ENCODE measurements at places on chromosomes 3 and 15.

- DNase-seq = no peak
These were observed 5.5 kb downstream of the B4GALT4 start for GRCh38 chr3:119235151-119235550.

DNA sequence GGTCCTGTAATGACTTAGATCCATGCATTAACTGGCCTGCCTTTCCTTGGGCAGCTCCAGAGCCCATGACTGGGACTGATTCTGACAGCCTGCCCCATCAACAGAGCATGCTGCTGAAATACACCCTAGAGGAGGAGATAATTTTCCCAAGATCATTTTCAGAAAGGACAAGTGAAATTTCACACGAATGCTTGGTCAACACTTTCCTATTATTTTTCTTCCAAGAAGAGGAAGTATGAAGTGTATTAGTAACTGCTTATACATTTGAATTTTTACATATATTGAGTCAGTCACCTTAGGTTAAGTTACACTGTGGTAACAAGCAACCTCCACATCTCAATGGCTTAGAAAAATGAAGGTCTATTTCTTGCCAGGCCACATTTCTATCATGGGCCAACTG is 9.7 kb upstream of the NMNAT3 start:
- DNase-seq = no peak

- DNase-seq = no peak
These were observed 9.6 kb downstream of the CMC1 start for GRCh38 chr3:28250999-28251398.

- no peak for DNase-seq
These were observed 962.3 kb downstream of the EPHA3 start for GRCh38 chr3:90069748-90070147.

- no peak for DNase-seq
These were observed 15.4 kb downstream of the CCDC54 start for GRCh38 chr3:107392549-107393165.

DNA sequence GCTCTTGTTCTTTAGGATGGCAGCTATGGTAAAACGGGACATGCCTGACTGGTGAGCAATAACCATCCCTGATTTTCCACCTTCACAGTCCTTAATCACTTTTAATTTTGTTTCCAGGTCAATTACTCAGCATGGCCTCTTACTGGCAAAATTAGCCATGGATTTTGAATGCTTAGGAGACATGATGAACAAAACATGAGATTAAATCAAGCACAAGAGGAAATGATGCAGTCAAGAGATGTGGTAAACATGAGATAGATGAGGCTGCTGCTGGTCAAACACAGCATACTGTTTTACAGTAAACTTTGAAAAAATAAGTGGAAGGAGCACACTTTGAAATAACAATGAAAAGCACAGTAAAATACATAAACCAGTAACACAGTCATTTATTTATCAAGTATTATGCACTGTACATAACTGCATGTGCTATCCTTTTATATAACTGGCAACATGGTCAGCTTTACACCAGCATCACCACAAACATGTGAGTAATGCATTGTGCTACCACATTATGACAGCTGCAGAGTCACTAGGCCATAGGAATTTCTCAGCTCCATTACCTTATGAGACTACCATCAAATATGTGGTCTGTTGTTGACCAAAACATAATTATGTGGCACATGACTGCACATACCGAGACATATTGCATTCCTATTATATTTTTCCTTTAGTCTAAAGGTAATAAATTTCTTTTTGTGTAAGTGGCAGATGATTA is 30.1 kb upstream of the ZNF502 start:
- no peak for DNase-seq

GRCh38 chr3:143532091-143532490 is 316.2 kb downstream of the SLC9A9 start:
- DNase-seq = no peak

DNA sequence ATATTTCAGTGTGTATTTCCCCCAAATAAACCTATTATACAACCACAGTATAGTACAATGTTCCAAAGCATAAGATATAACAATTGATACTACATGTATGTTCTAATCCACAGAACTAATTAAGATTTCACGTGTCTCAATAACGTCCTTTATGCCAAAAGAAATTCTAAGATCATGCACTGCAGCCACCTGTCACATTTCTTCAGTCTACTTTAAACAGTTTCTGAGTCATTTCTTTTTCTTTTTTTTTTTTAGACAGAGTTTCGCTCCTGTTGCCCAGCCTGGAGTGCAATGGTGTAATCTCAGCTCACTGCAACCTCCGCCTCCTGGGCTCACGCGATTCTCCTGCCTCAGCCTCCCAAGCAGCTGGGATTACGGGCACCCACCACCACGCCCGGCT is 190.2 kb downstream of the STAG1 start:
- DNase-seq = no peak

- no peak for DNase-seq
These were observed 80.8 kb upstream of the DPH6 start for GRCh38 chr15:35626571-35627318.
